Tibial nerve (tissue), 4 donors: ENCODE measurements at places on chromosomes 12 and 14. TPM values are rescaled to one million over a fixed set of nuclear protein-coding genes. Genes with fewer than 3 reads are reported as not detected.

DNA sequence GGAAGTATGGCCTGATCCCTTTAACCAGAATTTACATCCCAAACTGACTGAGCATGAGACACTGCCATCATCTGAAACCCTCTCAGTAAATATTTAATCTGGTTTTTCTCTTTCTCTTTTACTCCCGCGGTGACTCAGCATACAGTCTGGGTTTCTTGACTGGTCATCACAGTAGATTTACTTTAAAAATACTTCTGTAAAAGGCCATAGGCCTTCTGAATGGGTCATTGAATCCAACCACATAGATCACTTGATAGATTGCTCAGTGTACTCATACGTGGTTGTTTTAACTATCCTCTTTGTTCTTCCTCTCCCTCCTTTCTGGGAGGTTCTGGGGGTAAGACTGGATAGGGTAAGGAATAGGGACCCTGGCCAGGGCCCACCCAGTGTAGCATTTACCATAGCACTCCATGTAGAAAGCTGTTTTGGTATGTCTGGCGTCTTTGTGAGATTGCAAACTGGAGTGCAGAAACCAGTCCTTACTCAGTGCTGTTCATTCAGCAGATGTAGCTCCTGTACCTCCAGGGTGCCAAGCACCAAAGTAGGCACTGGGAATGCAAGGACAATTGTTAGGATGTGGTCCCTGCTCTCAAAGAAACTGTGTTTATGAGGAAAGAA lies 165.7 kb downstream of the SRGAP1 start:
- no peak for DNase-seq
- no peaks in the 10 kb centered on the region for H3K36me3 ChIP-seq
- H3K27me3 ChIP-seq, result no peaks in the 10 kb centered on the region
- H3K27ac ChIP-seq, result no peak overlapping the region
- H3K4me3 ChIP-seq, result no peak overlapping the region

- H3K27me3 ChIP-seq, result peaks cover 12% of the 10 kb centered on the region
- DNase-seq, result no peak
- no peak overlapping the region for H3K27ac ChIP-seq
Measured at GRCh38 chr12:52836042-52836466, 1.9 kb upstream of the KRT79 start.

- DNase-seq, result no peak
- peak overlapping the region; percentile 86 for H3K27ac ChIP-seq
- no peaks in the 10 kb centered on the region for H3K27me3 ChIP-seq
- no peak overlapping the region for H3K4me3 ChIP-seq
- H3K4me1 ChIP-seq, result peaks cover 38% of the 10 kb centered on the region
Measured at GRCh38 chr14:68521961-68522509, 270.8 kb downstream of the ZFP36L1 start.

GRCh38 chr14:38485026-38485425 lies 229.1 kb upstream of the CLEC14A start:
- H3K27ac ChIP-seq, result no peak overlapping the region
- H3K27me3 ChIP-seq, result no peaks in the 10 kb centered on the region
- DNase-seq, result no peak

DNA sequence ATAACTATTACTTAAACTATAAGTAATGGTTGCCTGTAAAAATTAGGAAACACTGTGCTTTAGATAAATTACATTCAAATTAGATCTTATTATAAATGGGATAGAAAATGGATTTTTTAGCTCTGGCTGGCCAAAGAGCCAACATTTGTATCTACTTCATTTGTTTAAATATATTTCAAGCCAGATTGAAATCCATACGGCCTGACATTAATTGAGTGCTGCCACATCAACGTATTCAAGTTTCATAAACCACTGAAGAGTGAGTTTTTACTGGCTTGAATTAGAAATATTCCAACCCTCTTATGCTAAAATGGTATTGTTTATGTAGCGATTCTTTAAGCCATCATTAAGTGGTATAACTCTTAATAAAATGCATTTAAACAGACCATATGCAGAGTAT lies 133.3 kb downstream of the VRK1 start:
- H3K27me3 ChIP-seq, result no peaks in the 10 kb centered on the region
- H3K27ac ChIP-seq, result no peak overlapping the region
- H3K4me1 ChIP-seq, result no peaks in the 10 kb centered on the region

Gene MEG3
- 177 TPM for total RNA-seq

Gene NPFF
- not detected for total RNA-seq

- H3K27ac ChIP-seq, result no peak overlapping the region
- H3K27me3 ChIP-seq, result no peaks in the 10 kb centered on the region
- H3K36me3 ChIP-seq, result no peaks in the 10 kb centered on the region
- peak; percentile 70 for DNase-seq
Measured at GRCh38 chr12:116236148-116236731, 41.3 kb downstream of the MED13L start.
